ENCODE measurements at places on chromosomes 11 and 22.

GRCh38 chr22:32746732-32747131, 54.8 kb upstream of the TIMP3 start:
- no peak for DNase-seq

GRCh38 chr11:79762279-79762921, 321.6 kb upstream of the TENM4 start:
- no peak for DNase-seq

DNA sequence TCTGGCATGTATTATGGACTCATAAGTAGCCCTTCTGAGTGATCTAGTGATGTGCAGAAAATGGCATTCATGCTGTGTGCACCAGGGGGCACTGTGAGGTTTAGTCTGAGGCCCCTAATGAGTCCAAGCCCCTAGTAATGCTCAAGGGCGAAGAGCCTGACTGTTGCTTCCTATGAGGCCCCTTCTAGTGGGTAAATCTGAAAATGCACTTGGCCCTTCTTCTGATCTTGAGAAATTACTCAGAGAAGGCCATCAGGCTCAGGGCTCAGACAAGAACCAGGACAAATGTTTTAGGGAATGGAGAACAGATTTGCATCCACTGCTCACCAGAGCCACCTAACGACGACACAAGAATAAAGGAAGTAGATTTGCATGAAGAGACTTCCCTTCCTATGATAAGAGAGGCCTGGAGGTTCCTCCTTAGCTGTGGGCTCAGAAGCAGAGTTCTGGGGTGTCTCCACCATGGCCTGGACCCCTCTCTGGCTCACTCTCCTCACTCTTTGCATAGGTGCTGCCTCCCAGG, 75.8 kb downstream of the GGTLC2 start:
- DNase-seq: no peak

- no peak for DNase-seq
Measured at GRCh38 chr11:60658409-60658808, 41.0 kb upstream of the MS4A8 start.

GRCh38 chr11:27646051-27646818, 54.0 kb downstream of the BDNF start:
- DNase-seq: no peak

DNA sequence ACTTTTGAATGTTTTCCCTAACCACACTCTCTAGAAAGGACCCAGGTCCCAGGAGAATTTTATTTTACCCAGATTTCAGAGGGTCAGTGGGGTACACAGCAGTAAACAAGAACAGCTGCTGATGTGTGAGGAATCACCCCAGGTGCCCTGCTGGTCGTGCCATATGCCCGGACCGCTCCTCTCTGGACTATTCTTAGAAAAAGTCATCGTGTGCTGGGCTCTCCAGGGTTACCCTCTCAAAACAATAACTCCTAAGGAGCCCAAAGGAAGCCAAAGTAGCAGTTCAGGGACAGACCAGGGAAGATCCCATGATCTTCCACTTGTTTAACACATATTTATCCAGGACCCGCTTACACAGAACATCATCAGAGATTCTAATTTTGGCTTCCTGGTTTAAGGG, 29.7 kb downstream of the LRP4 start:
- no peak for DNase-seq

- DNase-seq: no peak
Measured at GRCh38 chr11:72750556-72751115, 1.6 kb downstream of the ARAP1 start.

GRCh38 chr22:49308300-49308699, 519.4 kb downstream of the BRD1 start:
- no peak for DNase-seq

DNA sequence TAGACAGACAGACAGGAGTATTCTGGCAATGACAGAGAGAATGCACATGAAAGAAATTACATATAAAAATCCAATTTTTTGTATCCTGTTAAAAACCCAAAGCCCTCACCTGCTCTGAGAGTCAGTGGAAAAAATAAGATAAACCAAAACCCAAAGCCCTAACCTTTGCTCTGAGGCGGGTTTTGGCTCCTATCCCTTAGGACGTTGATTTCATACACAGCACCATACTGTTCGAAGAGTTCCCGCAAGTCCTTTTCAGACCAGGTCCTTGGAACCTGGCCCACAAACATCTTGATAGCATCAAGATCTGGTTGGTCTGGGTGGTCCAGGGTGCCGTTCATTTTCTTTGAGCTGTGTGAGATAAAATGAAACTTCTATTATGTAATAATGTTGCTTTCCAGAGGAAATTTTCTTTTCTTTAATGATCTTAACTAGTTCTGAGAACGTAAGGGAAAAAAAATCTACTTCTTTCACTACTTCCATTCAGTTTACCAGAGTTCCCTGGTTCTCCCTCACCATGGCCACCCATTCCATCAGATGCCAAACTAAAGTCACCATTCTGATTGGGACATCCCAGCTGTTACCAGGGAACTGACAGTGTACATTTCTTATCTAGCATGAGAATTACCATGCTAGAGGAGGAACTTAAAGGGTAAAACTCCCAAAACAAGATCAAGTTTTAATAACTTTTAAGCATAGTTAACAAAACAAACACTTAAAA, 39.9 kb upstream of the RAPSN start:
- no peak for DNase-seq

DNA sequence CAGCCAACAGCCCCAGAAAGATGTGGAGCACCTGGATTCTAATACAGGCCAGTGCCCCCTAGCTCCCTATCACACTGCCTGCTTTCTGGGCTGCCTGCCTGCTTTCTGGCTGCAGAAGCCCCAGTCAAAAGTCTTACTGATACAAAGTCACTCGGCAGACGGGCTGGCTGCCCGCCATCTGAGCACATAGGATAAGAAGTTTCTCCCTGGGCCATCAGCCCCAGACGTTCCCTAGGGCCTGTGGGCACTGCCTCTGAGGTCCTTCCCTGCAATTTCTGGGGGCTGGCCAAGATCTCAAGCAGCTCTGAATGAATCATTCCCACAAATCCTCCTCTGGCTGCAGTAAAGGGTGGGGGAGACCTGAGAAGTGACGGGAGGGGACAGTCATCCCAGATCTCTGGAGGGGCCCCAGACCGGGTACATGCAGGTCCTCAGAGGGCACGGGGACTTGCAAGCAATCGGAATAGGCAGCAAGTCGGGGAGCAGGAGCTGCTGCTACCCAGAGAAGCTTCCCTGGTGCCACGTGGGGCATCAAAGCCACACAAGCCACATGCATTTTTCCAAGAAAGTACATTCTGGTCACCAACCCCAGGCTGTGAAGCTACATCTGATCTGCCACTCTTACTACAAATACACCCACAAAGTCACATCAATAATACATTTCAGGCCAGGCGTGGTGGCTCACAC, 4.7 kb downstream of the TPST2 start:
- no peak for DNase-seq

- DNase-seq: no peak
Measured at GRCh38 chr11:123477205-123477907, 47.3 kb downstream of the GRAMD1B start.
